Activated CD8-positive, alpha-beta memory T cell treated with anti-CD3 and anti-CD28 coated beads for 1 hour (primary cell): ENCODE measurements at places on chromosomes 3 and 15.

DNA sequence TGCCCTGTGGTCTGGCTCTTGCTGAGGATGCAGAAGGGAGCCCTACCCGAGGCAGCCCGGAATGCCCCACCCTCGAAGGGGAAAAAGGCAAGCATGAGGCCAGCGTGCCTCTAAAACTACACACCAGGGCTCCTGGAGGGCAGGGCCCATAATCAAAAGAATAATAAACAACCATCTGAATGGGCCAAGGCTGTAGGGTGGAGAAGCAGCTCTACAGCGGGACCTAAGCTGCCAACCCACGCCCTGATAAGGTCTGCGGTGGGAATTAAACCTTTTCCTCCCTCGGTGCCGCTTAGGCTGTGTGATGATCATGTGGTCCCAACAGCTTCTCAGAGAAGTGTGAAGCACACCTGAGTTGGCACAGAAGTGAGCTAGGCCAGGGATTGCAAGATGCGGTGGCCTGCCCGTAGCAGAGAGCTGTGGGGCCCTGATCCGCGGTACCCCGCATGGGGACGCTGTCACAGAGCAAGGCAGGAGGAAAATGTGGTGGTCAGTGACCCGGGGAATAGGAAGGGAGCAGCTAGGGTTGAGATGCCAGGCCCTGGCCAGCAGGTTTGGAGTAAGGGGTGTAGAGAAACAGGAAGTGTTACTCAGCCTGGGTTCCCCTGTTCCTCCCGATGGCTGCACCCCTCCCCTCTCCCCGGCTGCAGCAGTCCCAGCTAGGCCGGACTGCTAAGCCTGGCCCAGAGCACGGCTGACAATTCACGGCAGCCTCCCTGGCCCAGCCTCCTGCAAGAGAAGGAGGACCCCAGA, 1.1 kb upstream of the C15orf62 start:
- no peak for DNase-seq

GRCh38 chr15:64426845-64427465, 33.4 kb upstream of the ZNF609 start:
- DNase-seq = no peak

- DNase-seq = no peak
Observed at GRCh38 chr15:41596972-41597371, 38.0 kb downstream of the TYRO3 start.

- no peak for DNase-seq
Observed at GRCh38 chr3:74722211-74722610, 107.8 kb upstream of the CNTN3 start.

DNA sequence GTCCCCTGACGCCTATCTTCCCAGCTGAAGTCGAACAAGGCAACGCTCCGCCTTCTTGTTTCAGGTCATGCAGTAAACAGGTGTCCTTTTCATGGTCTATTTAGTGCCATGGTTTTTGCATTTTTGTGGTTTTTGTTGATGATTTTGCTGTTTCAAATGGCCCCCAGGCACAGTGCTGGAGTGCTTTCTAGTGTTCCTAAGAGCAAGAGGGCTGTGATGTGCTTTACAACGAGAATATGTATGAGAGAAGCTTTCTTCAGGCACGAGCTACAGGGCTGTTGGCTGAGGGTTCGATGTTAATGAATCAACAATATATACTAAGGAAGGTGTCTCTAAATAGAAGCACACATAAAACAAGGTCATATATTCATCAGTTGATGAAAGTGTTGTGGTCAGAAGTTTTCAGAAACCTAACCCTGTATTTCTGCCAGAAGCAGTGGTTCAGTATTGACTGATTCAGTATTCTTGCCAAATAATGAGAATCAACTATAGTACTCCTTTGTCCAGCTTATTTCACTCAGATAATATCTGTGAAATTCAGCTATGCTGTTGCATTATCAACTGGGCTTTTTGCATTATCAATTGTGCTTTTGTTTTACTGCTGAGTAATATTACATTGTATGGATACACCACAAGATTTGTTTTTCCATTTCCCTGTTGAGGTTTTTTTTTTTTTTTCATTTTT, 18.5 kb downstream of the LIMD1 start:
- DNase-seq = no peak

DNA sequence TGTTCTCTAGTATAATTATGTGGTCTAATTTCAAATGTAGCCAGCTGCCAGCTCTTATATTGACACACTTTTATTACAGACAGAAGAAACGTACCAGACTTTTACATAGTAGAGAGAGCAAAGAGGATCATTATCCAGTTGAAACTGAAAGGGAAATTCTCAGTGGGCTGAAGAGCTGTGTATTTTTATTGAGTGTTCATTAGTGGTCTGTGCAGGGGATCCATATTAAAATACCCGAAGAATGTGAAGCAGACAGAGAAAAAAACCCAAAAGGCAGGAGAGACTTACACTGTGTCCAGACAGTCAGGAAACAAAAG, 41.3 kb downstream of the MYRIP start:
- DNase-seq = no peak

DNA sequence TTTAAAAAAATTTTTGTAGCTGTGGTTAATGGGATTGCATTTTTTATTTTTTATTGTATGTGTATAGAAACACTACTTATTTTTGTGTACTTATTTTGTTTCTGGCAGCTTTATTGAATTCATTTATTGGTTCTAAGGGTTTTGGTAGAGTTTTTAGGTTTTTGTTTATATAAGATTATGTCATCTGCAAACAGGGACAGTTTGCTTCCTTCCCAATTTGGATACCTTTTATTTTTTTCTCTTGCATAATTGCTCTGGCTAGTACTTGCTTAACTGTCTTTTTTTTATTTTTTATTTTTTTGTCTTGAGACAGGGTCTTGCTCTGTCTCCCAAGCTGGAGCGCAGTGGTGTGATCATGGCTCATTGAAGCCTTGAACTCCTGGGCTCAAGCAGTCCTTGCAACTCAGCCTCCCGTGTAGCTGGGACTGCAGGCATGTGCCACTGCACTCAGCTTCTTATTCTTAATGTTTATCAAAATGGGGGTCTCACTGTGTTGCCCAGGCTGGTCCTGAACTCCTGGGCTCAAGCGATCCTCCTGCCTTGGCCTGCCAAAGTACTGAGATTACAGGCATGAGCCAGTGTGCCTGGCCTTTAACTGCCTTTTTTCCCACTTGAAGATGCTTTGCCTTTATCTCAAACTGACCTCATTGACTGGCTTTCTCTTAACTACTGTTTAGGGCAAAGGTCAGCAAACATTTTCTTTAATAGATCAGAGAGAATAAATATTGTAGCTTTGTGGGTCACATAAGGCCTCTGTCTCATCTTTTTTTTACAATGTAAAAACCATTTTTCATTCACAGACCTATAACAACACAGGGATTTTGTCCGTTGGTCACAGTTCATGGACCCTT, 8.6 kb downstream of the TFG start:
- no peak for DNase-seq

GRCh38 chr3:31300456-31301443, 232.0 kb upstream of the STT3B start:
- no peak for DNase-seq

GRCh38 chr3:132346841-132347736, 29.9 kb downstream of the ACP3 start:
- DNase-seq = no peak

DNA sequence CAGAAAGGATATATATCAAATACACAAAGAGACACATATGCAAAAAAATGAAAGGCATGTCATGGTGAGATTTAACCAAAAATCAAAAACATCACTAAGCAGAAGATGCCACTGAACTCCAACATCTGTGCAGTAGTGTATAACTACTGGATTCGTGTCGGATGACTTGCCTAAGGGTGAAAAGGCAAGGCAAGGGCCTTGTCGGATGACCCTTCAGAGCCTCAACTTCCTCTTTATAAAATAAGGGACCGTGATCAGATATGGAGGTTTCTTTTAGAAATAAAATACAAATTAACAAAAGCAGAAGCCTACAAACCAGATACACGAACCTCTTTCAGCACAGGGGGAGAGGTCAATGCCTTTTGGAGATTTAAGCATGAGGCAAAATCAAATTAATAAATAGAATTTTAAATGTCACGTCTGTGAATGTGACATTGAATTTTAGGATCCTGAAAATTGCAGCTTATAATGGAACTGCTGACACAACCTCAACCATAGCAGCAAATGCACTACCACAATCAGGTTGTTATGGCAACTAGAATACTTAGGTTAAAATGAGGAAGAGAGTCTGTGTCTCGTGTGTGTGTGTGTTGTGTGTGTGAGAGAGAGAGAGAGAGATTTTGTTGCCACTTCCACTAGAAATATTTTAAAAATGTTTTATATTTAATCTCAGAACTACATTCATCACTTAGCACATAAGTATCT, 8.3 kb upstream of the CHRM5 start:
- DNase-seq = no peak

DNA sequence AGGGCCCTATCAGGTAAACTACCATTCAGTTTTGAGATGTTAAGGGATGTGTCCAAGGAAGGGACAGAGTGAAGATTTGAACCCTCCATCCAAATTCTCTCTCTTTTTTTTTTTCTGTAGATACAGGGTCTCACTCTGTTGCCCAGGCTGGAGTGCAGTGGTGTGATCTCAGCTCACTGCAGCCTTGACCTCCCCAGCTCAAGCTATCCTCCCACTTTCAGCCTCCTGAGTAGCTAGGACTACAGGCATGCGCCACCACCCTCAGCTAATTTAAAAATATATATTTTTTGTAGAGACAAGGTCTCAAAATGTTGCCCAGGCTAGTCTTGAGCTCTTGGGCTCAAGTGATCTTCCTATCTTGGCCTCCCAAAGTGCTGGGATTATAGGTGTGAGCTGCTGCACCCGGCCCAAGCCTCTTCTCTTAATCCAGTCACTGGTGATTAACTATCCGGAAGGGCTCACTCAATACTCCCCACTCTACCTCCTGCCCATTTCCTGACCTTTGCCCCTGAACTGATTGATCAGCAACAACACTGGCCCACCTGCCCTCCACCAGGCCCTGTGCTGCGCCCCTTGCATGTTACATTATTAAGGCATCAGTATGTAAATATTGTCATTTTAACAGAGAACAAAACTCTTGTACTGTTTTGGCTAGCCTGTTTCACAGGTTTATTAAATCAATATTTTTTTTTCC, 164.7 kb downstream of the CTNNB1 start:
- DNase-seq = no peak

DNA sequence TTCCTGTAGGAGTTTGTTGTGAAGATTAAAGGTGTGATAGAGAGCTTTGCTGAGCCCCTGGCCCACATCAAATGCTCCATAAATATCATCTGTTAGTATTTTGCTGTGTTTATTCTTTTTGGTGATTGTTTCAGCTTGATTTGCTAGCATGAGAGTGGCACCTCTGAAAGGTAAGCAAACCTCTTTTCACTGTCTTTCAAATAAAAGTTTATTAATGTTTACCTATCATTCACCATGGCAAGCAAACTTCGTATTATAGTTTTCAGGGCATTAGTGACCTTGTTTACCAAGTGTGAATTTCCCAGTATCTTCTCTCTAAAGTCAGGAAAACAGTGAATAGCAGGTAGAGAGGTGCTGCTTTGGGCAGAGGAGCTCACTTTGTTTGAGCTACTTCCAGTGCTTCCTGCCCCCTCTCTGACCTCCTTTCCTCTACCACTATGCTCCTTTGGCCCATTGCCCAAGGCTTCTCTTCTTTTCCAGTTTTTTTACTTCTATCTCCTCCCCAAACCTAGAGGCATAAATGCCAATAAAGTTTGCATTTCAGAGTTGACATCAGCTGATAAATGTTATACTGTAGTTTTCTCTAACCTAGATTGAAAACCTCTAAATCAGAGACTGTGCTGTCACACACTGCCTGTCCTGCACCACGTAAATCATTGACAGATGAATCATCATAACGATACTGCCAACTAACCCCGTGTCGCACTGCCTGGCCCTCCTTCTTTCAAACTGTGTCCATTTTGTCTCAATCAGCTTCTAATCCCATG, 569.0 kb downstream of the TUSC7 start:
- no peak for DNase-seq

GRCh38 chr3:127480196-127480954, 110.2 kb downstream of the TPRA1 start:
- no peak for DNase-seq

DNA sequence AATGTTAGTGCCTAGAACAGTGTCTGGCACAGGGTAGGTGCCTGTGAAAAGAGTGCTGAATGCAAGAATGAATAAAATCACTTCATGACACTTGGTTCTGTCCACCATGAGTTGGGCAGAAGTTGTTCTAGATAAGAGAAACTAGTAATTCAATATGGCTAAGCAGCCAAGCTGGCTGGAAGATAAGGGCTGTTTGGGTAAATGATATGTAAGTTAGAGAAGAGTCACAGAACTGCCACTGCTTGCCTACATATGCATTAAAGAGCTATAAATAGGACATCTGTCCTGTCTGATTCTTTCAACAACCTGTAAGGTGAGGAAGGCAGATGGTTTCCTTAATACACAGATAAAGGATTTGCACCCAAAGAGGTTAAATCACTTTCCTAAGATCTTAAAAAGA, 13.1 kb downstream of the MTMR10 start:
- DNase-seq = no peak

DNA sequence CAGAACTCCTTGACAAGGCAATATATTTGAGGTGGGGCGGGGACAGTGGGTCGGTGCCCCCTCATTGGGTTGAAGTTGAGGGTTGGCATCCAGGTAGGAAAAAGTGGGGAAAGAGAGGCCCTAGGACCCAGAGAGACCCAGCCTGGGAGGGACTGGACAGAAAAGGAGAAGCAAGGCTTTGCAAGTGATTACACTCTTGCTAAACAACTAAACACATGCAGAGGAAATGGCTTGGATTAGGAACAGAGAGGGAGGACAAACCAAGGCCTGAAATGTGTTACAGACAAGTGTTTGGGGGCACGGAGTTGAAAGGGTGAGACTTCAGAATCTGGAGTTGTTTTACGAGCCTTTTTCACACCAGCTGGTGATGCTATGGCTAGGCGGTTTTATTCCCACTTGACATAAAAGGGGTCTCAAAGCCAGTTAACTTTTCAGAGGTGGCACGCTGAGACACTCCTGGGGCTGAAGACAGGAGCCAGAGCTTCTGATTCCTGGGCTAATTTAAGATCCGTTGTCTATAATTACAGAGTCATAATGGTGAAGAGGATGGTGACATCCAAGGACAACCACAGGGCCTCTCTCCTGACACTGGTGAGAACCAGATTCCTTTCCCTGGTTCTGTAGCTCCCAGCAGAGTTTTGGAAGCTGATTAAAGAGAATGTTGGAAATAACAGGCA, 7.7 kb upstream of the KCTD6 start:
- DNase-seq = no peak

DNA sequence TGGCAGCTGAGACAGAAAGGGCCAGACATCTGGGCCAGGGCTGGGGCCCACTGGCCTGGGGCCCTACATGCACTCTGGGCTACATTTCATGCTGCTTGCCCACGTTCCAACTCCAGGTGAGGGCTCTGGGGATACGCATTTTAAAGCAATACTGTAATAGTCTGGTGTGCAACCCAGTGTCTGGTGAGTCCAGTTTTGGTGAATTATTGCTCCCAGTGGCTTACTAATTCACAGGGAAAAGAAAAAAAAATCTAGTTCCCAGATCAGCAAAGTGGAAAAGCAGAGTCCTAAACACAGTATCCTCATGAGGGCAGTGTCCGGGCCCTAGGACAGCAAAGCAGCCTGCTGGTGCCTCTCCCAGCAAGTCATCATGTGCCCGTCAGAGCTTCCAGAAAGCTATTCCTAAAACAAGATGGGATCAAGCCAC, 82.4 kb downstream of the CCNL1 start:
- DNase-seq = no peak
